Fibroblast of lung (primary cell): ENCODE measurements at places on chromosomes 5 and 9. TPM values are rescaled to one million over a fixed set of nuclear protein-coding genes. Genes with fewer than 3 reads are reported as not detected.

Gene RBM27
- 20.3 and 23.9 TPM in 2 replicates for total RNA-seq

Gene GLRA1
- total RNA-seq: not detected in 2 replicates

Gene ACOT12
- total RNA-seq: 0.26 and 2.0 TPM in 2 replicates

Gene ADRB2
- 1.0 and 4.5 TPM in 2 replicates for total RNA-seq

Gene NINJ1
- 56.2 and 59.9 TPM in 2 replicates for total RNA-seq
